ENCODE measurements at places on chromosomes 11 and 22.

- no peak for DNase-seq
Observed at GRCh38 chr11:128734103-128734831, 40.4 kb downstream of the FLI1 start.

GRCh38 chr11:12195768-12196167 lies 85.4 kb downstream of the MICAL2 start:
- no peak for DNase-seq

- no peak for DNase-seq
Observed at GRCh38 chr22:36762687-36763260, 13.1 kb downstream of the IFT27 start.

DNA sequence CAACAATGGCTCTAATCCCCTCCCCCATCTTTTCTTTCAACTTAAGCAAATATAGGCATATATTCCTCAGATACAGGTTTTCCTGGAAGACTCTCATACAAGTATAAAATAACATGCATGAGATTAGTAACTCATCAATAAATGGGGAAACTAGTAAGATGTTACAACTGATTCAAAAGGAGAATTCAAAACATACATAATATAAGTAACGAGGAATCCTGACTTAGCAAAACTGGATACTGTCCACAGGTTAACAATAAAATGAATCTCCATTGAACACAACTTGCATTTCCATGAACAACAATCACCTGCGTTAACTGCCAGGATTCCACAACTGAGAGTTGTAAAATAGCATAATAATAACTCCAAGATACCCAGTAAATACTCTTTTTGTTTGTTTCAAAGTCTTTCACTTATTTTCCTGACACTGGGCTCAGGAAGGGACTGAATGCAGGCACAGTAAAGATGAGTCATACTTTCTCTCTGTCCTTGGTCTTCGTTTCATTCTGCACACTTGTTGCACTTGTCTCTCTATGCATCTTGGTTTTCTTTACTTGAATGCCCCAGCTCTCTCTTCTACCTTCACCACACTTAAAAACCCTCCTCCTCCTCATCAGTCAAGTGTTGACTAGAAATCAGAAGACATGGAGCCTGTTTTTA lies 8.1 kb downstream of the APIP start:
- DNase-seq = no peak

DNA sequence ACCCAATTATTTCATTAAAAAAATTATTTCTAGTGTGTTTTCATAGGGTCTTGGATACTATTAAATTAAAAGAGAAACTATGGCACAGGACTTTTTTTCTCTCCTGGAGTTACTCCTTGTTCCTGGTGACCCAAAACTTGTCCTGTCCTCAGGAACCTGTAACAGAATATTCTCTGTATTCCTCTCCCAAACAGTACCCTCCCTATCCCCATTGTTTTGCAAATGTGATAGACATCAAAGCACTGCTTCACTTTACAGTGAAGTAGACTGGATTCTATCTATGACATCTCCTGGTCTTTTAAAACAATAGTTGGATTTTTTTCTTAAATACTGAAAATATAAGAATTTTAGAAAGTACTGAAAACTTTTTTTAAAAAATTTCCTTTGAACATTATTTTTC lies 37.2 kb downstream of the FAR1 start:
- no peak for DNase-seq

- no peak for DNase-seq
Observed at GRCh38 chr22:25651332-25652085, 87.0 kb downstream of the GRK3 start.

DNA sequence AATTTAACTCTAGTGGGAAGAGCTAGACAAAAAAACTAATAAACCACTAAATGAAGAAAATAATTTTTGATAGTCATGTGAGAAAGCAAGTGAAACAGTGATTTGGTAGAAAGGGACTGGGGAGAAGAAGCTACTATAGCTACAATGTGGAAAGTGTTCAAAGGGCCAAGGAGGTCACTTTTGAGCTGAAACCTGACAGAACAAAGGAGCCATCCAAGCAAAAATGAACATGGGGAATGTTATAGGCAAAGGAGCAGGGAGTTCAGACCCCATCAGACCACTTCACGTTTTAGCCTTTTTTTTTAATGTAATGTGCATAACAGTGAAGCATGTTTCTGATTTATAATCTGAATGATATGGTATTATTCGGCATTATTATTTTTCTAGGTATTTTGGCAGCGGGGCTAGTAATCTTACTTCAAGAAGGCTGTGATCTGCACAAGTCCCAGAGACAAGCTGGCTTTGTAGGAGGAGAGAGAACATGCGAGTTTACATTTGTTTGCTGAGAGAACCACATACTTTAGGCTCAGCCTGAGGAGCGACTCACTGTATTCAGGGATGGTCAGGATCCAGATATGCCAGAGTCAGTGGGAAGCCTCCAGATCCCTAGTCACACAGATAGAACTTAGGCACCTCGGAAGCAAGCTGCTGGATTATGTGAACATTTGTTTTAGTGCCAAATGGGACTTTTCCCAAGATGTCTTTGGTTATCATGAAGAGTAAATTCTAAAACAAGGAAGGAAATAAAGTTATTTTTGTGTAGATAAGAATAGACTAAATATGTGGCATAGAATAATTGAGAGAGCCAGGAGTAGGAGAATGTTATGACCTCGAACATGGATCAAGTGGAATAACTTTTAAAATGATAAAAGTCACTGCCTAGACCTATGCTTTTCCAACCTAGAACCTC lies 118.6 kb downstream of the TRIM44 start:
- no peak for DNase-seq

DNA sequence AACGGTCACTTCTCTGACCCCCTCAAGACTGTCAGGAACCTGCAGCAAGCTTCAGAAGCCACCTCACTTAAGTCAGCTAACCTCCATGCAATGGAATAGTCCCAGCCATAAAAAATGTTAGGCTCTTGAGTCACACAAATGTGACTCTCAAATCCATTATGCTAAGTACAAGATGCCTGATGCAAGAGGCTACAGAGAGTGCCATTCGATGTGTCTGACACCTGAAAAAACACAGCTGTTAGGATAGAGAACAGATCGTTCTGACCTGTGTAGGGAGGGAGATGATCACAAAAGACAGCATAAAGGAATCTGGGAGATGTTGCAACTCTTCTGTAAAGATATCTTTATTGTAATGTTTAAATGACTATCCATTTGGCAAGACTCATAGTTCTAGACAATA lies 712.4 kb downstream of the TBC1D22A start:
- no peak for DNase-seq

GRCh38 chr22:19223110-19223509 lies 44.6 kb upstream of the SLC25A1 start:
- no peak for DNase-seq

GRCh38 chr22:22507743-22508273 lies 734 bp downstream of the ZNF280B start:
- no peak for DNase-seq

DNA sequence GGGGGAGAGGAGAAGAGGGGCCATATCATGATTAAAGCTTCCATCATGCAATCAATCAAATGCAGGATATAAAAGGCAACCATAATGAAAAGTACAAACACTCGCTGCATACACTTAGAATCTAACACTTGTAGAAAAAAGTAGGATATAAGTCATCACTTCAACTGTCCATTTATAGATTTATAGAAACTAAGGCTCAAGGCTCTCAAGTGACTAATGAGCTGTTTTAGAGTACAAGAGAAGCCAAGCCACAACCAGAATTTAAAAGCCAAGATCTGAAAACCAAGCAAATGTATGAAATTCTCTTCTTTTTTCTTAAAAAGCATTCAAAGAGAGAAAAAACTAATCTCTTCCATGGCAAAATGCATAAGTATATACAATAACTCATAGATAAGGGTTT lies 160.2 kb upstream of the BLID start:
- no peak for DNase-seq

DNA sequence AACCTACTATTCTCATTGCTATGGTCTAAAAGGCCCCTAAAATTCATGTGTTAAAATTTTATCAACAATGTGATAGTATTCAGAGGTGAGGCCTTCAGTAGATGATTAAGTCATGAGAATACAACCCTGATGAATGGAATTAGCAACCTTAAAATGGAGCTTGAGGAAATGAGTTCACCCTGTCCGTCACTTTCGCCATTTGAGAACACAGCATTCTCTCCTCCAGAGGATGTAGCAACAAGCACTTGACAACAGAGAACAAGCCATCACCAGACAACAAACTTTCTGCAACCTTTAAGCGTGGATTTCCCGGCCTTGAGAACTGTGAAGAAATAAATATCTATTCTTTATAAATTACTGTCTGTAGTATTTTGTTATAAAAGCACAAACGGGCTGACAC lies 197.0 kb downstream of the SBF2 start:
- no peak for DNase-seq

GRCh38 chr22:36435516-36436415 lies 45.7 kb downstream of the TXN2 start:
- DNase-seq = peak; percentile 27

DNA sequence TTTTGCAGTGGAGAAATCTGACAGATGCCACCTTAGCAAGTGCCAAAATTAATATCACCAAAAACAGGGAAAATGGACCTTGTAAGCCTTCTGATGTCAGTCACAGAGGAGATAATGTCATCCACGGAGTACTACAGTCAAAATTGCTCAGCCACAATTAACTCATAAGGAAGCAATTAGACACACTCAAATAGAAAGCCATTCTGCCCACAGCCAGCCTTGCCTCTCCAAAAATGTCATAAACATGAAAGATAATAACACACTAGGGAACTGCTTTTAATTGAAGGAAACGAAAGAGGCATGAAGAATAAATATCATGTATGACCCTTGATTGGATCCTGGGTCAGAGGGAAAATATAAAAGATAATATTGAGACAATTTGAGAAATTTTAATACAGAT lies 505.6 kb upstream of the API5 start:
- no peak for DNase-seq

GRCh38 chr22:19887256-19887985 lies 32.7 kb upstream of the GNB1L start:
- DNase-seq = no peak

DNA sequence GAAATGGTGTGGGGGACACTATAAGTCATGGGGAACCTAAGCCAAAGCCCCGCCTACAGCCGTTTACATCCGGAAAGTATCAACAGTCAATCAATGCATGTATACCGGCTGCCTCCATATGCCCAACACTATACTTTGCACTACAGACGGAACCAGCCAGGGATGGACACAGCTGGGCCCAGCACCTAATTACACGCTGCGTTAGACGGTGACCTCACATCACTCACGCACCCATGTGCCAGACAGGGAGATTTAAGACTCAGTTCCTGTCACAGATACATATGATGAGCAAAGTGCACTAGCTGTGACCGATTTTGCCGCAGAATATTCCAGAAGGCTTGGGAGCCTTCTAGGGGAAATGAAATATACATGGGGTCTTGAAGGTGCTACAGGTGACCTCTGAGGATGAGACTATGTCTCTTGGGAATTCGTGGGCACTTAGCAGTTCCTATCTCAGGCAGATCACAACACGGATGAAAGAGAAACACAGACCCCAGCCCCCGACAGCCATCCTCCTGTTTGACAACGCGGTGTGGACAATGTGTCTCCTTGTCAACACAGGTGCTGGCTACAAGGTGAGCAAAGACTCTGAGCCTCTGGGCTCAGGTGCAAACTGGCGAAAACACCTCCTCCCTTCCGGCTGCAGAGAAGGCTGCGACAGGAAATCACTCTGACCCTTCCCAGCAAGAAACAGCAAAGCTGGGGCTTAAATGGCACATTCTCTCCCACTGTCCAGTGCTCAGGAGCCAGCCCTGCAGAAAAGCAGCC lies 8.0 kb downstream of the AHNAK start:
- DNase-seq = no peak

DNA sequence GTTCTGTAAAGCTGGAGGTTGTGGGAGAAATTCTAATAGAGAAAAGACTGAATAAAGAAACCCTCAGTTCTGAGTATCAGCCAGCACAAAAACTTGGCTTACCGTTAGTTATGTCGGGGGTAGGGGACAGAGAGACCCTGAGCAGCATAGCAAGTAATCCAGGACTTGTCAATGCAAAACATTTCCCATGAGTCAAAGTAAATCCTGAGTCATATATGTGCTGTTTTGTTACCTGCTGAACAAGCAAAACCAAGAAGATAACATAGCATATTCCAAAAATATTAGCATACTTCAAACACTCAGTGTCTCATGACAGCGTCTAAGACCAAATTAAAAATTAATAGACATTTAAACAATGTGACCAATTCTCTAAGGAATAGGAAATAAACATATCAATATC lies 75.1 kb upstream of the LUZP2 start:
- DNase-seq = no peak

DNA sequence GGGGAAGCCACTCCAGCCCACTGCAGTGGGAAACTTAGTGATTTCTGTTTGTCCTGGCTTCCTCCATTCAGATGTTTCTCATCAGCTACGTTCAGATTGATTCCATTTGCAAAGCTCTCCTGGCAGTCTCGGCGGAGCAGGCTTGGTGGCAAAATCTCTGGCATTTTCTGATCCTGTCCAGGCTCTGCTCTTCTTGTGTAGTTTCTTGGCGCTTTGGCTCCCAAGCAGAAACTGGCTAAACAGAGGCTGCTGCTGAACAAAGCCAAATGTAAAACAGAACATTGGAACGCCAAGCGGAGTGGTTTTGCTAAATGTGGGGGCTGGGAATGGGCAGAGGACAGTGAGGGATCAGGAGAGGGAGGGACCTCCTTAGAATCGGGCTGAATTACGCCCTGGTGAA lies 36.7 kb downstream of the ADAMTS8 start:
- DNase-seq = no peak

- DNase-seq = no peak
Observed at GRCh38 chr11:118088531-118088930, 1.8 kb upstream of the SMIM35 start.

DNA sequence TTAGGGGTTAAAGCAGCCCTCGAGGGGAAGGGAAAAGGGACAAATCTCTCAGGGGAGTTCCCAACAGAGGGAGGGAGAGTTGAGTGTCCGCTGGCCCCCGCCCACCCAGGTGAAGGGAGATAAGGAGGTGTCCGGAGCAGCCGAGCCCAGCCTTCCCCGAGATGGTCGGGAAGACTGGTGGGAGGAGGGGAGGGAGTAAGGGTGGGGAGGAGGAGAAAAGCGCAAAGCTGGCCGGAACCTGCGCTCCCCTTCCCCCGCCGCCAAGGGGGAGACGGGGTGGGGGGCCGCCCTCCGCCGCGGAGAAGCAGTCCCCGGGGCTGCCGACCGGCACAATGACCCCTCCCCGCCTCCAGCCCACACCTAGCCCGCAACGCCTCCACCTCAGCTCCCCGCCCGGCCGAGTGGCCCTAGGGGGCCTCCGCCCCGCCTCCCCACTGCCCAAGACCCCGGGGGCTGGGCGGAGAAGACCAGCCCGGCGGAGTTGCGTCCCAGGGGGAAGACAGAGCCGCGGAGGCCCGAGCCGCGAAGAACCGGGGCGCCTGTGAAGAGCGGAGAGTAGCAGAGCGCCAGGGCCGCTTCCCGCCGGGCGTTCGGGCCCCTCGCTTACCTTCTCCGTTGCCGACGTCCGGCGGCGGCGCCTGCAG lies 479 bp downstream of the RSF1 start:
- peak; percentile 5 for DNase-seq
